Panc1 (cell line): ENCODE measurements at places on chromosomes 2 and 18.

GRCh38 chr18:50687491-50687890 is 127.6 kb downstream of the MAPK4 start:
- DNase-seq: no peak

- no peak for DNase-seq
Observed at GRCh38 chr18:44927127-44927849, 246.6 kb downstream of the SETBP1 start.

GRCh38 chr2:98730053-98730706 is 752 bp downstream of the MGAT4A start:
- no peak for DNase-seq

DNA sequence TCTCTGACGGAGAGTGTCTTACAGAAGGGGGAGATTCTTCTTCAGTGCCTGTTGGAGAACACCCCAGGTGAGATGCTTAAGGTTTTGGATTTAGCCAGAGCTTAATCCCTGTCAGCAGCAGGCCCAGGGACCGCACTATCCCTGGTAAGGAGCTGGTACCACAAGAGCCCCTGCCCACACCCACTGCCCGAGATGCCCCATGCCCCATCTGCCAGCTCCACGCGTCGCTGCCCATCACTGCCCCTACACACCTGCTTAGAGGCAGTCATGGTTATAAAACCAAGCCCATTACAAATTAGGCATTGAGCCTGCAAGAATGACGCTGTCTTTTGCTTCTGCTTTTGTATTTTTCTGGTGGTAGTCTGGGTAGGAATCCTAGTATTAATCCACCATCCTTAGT is 21.7 kb downstream of the CEP68 start:
- no peak for DNase-seq

DNA sequence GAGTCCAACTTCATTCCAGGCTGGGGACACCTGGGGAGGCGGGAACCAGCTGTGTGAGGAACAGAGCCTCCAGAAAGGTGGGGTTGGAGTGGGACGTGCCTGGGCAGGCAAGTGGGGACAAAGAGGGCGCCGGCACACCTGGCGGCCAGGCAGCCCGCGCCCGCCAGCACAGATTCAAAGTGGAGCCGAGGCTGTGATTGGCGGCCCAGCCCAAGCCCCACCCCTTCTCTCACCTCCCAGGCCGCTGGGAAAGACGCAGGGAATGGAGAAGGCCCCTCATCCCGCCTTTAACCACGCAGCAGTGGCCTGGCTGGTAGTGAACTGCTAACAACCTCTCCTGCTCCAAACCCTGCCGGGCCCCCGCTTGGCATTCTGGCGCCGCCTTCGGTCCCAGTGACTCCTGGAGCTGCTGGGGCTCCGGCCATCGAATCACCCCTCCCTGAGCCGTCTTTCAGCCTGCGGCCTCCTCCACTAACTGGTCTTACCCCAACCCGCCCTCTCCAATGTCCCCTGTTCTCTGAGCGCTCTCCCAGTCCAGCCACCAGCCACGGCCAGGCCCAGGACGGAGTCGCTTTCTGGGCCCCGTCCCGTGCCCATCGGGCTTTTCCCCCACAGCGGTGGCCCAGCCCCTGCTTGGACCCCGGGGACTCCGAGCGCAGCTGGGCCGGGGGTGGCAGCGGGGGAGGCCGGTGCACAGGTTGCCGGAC is 27.9 kb upstream of the PTMA start:
- no peak for DNase-seq

GRCh38 chr2:2086914-2087313 is 244.2 kb downstream of the MYT1L start:
- no peak for DNase-seq

- DNase-seq: no peak
Observed at GRCh38 chr2:27118525-27119329, at the start of gene CGREF1. CGREF1 (minus strand) TSS chr2:27119128; CDS start chr2:27104366, 14,762 bp downstream.

DNA sequence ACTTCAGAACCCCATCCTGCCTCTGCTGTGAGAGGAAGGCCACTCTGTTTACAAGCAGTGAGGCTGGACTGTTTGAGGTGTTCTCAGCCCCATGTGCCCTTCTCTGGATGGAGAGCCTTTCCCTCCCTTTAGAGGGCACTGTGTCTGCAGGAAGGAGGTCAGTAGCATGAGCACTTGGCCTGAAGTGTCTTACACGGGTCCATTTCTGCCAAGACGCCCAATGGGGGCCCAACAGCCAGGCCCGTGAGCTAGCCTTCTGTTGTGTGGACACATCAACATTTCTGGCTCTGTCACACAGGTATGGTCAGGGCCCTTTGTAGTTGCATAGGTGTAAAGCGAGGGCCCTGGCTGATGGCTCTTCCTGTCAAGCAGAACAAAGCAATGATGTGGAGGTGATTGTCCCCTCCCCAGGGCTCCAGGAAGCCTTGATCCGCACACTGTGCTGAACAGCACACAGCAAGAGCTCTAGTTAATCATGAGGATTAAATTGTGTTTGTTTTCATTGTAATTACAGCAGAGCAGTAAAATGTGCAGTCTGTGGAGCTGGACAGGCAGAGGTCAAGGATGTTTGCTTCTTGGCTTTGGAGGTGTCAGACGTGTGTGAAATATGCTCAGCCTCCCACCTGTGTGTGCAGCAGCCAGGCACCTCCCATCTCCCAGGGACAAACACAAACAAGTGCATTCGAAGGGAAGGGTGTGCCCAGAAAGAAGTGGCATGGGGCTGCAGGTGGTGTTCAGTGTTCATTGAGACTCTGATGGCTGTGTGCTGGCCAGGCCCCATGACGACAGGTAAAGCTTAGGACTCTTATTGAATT is 132.1 kb downstream of the SH3RF3 start:
- no peak for DNase-seq

DNA sequence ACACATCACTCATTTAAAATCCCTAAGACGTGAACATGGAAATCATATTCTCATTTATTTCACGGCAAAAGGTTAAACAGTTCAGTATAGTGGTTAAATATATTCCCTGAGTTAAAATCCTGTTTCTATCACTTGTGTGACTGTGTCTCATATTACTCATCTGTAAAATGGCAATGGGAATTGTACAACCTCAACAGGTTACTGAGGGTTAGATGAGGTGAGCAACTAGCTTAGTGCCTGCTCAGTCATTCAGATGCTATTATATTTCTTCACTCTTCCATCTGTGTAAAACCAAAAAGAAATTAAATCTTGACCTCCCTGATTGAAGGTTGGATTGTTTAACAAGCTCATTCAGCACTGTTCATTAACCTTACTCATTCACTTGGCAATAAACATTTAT is 212.4 kb upstream of the STK17B start:
- DNase-seq: no peak

- DNase-seq: no peak
Observed at GRCh38 chr2:122238006-122238559, 482.6 kb downstream of the TSN start.

DNA sequence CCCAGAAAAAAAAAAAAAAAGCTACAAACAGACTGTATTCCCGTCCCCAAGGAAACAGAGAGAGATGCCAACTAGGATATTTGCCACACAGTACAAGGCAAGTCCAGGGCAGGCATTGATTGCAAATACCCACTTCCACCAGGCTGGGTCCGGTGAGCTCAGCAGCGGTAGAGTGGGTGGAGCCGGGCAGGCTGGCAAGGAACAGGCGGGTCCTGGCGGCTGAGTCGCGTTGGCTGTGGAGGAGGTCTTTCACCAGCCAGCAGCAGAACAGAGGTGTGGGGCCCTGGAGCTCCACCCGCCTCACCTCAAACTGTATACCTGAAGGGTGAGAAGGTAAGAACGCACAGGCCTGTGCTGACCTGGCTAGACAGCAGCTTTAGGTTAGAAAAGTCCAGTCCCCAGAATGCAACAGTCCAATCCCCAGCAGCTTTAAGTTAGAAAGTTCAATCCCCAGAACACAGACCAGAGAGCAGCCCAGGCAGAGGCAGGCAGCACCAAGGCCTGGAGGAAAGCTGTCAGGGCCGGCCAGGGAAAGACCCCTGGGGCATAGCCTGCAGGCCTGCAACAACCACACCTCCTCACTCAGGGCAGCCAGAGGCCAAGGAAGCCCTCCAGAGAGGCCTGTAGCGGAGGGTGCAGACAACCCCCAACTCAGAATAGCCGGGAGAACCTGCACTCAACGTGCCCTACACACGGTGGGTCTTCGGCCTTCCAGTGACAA is 21.9 kb upstream of the MTERF4 start:
- no peak for DNase-seq

- no peak for DNase-seq
Observed at GRCh38 chr2:49005261-49005660, 149.1 kb downstream of the FSHR start.

GRCh38 chr2:197327472-197328098 is 17.0 kb upstream of the ANKRD44 start:
- DNase-seq: no peak

- DNase-seq: no peak
Observed at GRCh38 chr2:24919506-24920097, 435 bp downstream of the ADCY3 start.

DNA sequence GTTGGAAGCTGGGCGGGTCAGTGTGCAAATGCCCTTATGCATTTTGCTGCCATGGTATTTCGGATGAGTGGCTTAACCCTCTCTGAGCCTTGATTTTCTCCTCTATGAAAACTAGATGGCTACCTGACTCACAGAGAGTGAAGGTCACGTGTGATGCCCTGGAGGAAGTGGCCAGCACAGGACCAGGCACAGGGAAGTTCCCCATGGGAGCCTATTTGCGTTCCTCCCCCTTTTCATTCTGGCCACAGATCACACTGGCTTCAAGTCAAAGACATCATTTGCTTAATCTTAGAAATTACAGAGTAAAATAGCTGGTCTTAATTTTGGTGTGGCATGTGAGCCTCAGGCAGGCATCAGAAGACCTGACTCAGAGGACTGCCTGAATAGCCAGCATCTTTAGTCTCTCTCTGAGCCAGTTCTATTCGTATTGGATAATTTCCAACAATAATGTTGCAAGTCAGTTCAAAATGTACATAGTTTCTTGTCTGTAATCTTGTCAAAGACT is 57.6 kb upstream of the CD302 start:
- DNase-seq: no peak

DNA sequence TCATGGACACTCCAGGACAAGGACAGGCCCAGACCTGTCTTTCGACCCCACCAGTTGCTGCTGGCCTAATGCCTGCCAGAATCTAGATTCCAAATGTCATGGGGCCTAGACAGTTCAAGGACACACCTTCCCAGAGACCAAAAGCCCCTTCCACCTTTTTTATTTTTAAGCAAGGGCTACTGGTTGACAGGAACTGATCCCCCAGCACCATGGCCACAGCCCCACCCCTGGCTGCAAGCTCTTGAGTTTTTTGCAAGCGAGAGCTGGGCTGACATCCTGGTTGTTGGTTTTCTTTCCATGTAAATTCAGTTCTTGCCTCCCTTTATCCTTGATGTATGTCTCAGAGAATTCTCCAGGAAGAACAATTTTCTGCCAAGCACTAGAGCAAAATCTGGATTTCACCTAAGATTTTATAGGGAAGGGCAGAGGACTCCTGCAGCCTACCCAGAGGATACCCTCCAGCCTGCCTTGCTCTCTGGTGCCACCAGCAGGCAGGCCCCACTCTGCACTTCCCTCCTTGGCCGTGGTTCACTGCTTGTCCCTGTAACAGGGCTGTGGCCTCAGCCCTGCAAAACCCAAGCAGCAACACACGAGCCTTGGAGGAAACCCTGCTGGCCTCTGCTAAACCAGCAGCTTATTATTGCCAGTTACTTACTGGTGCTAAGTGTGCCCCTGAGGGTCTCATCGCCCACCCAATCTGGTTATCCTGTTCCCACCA is 97.7 kb downstream of the TWIST2 start:
- DNase-seq: no peak

GRCh38 chr2:192126426-192126825 is 68.3 kb downstream of the TMEFF2 start:
- DNase-seq: no peak

DNA sequence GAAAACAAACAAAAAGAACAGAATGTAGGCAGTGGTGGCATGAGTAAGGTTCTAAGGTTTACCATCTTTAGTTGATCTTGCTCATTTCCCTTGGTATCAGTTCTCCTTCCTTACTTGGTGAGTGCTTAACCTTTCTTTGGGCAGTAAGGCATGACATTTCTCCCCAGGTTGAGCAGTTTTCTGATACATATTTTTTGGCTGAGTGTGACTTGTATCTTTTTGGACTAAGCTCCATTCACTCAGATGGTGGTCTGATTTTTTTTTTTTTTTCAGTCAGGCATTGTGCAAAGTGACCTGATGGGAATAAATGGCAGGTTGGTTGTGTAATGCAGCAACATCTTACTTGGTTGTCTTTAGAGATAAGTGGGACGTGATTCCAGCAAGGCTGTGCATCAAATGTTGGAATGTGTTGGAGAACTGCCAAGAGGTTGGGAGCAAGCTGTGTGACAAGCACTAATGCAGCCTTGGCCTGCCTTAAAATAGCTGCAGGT is 15.1 kb downstream of the SPTBN1 start:
- no peak for DNase-seq

DNA sequence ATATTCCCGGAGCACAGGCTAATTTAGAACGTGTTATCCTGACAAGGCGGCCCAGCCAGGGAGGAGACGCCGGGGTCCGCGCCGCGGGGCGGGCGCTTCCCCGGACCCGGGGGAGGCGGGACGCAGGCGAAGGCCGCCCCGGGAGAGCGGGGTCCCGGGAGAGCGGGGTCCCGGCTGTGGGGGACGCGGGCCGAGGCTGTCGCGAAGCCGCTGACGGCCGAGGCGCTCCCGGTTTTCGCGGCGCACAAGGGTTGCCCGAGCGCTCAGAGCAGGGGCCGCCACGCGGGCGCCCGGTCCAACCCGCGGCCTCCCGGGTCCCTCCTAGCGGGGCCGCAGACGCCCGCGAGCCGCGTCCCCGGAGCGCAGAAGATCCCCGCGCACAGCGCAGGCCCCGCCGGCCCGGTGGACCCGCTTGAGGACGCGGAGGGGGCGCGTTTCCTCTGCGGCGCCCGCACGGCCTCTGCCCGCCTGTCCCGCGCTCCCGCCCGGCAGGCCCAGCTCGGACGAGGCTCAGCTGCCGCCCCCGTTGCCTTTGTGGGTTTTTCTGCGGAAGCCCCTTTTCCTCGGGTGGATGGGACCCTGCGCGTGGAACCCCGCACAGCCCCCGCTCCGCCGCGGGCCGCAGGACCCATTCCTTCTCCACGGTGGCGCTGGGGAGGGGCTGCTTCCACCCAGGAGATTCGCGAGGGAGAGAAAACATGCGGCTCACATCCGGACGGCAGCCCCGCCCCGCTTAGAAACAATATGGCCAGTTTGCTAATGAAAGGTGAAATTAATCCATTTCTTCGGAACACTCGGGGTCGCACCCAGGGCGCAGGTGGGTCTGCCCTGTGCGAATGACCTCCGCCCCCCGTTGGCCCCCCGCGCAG is 9.6 kb upstream of the KCNG2 start:
- no peak for DNase-seq

GRCh38 chr2:170052151-170052550 is 125.8 kb upstream of the MYO3B start:
- DNase-seq: no peak

DNA sequence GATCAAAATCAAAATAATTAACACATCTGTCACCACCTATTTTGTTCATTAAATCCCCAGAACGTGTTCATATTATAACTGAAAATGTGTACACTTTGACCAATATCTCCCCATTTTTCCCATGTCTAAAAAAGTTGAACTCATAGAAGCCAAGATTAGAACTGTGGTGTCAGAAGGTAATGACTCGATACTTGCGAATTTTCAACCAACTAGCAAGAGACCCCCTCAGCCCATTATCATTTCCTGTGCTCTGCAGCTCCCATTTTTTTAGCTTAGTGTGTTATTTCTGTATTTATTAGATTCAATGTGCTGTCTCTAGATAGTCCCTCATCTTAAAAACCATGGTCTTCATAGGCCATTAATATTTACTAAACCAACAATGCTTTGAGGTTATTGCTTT is 248.7 kb upstream of the PIK3C3 start:
- no peak for DNase-seq

- DNase-seq: no peak
Observed at GRCh38 chr2:19845323-19845920, 56.4 kb downstream of the TTC32 start.

GRCh38 chr2:134368009-134368817 is 114.3 kb downstream of the MGAT5 start:
- DNase-seq: no peak
